ENCODE measurements at places on chromosomes 16 and 17. TPM values are rescaled to one million over a fixed set of nuclear protein-coding genes. Genes with fewer than 3 reads are reported as not detected.

ACADVL gene
- 221 TPM for total RNA-seq

FOXN1 gene
- total RNA-seq, result 5.4 TPM

ITGA3 gene
- total RNA-seq, result 9.1 TPM

SULT1A1 gene
- 26.3 TPM for total RNA-seq

HSF4 gene
- total RNA-seq, result 4.1 TPM

PSME3 gene
- 43.9 TPM for total RNA-seq

ERI2 gene
- 20.1 TPM for total RNA-seq

TSPOAP1 gene
- 12.1 TPM for total RNA-seq

MT1G gene
- total RNA-seq, result 0.90 TPM

CDK3 gene
- total RNA-seq, result 3.2 TPM

MYH3 gene
- total RNA-seq, result 13.5 TPM

COASY gene
- total RNA-seq, result 20.7 TPM

CLEC18A gene
- 0.19 TPM for total RNA-seq

CD300E gene
- 0.33 TPM for total RNA-seq

ASPA gene
- 0.57 TPM for total RNA-seq

BAHCC1 gene
- total RNA-seq, result 5.8 TPM

FADS6 gene
- total RNA-seq, result 0.14 TPM

MEOX1 gene
- 9.0 TPM for total RNA-seq

SEC14L1 gene
- 13.5 TPM for total RNA-seq

LPO gene
- total RNA-seq, result 0.09 TPM

NPIPA3 gene
- total RNA-seq, result 0.09 TPM

PIK3R6 gene
- total RNA-seq, result 1.9 TPM

TBC1D16 gene
- total RNA-seq, result 3.7 TPM

MLKL gene
- total RNA-seq, result 11.2 TPM

RBFOX1 gene
- 0.52 TPM for total RNA-seq

FSCN2 gene
- total RNA-seq, result 0.47 TPM

KRT15 gene
- total RNA-seq, result 191 TPM

GLP2R gene
- 0.05 TPM for total RNA-seq

CHST5 gene
- total RNA-seq, result not detected

USP43 gene
- 0.57 TPM for total RNA-seq

KRT14 gene
- total RNA-seq, result 20.7 TPM

TMEM106A gene
- 2.6 TPM for total RNA-seq

ZG16B gene
- 0.85 TPM for total RNA-seq

BOLA2 gene
- total RNA-seq, result 10.6 TPM

SSTR5 gene
- not detected for total RNA-seq

CA5A gene
- 0.09 TPM for total RNA-seq
